ENCODE measurements at places on chromosomes 3 and 15. TPM values are rescaled to one million over a fixed set of nuclear protein-coding genes. Genes with fewer than 3 reads are reported as not detected.

Gene LRRC31
- not detected for total RNA-seq

- DNase-seq: no peak
Measured at GRCh38 chr3:197303452-197303851, 5.0 kb upstream of the DLG1 start.

Gene ITIH4
- 4.3 TPM for total RNA-seq

- no peak for DNase-seq
Measured at GRCh38 chr3:75180235-75180944, 483.7 kb upstream of the FRG2C start.

DNA sequence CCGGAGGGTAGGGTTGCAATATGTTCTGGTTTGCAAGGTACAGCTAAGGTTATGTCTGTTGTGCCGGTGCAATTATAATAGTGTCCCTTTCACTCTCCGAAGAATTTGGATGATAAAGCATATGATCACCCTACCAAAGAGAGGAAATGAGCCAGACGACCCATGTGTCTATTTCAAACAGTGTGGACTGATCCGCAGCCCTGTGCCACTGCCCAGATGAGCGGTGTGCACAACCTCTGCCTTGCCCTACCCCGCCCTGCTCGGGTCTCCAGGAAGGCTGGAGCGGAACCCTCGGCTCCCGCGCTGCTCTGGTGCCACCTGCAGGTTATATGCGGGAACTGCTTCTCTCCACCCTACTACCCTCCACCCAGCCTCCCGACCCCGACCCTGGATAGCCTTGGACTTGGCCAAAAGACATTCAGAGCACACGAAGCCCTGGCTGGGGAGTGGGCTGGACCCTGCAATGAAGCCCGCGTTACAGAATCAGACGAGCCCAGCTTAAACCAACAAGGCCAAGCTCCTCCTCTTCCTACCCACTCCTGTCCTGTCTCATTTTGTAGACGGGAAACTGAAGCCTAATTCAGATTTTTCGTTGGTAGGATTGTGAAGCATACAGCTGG lies 68.4 kb upstream of the CHRNB4 start:
- peak; percentile 94 for DNase-seq

Gene TMEM212
- not detected for total RNA-seq

DNA sequence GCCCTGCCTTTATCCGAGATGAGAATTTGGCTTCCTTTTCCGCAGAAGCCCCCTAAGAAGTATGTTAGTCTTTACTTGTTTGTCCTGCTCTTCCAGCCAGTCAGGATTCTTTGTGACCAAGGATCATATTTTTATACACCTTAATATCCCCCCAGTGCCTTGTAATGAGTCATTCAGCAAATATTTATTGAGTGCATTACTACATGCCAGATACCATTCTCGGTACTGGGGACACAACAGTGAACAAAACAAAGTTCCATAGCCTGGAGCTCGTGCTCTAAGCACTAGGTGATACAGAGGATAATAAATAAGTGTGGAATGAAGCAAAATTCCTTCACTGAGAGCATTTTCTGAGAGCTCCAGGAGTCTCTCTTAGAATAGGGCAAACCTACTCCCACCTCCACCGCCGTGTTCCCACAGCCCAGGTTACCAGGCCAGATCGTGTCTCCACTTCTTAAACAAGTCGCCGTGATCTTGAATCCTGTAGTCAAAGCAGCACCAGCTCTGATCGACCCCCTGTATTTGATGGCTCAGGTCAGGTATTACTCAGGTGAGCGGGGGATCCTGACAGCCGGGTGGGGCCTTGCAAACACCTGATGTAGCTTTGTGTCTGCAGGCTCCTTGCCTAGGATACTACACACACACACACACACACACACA lies 18.5 kb downstream of the TTC21A start:
- no peak for DNase-seq

DNA sequence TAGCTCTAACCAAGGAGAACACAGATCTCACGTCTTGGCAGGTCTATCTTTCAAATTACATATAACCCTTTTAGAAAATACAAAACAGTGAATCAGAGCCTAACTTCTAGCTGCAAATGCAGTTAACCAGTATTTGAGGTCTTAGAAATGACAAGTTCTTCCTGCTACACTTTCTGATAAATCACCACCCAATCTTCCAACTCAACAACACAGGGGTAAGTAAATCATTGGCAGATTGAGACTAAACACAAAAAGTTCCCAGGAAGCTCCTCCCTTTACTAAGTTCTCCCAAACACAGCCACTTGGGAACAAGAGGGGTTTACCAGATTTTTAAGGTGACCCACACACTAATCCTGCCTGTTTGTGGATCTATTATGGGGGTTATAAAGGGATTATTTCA lies at the start of gene A4GNT:
Gene A4GNT (minus strand): TSS at position 152 of the 400 bp plus-strand sequence. CDS start 1,134 bp downstream, outside the sequence.
- no peak for DNase-seq

- no peak for DNase-seq
Measured at GRCh38 chr3:153652076-153652475, 469.1 kb upstream of the ARHGEF26 start.

DNA sequence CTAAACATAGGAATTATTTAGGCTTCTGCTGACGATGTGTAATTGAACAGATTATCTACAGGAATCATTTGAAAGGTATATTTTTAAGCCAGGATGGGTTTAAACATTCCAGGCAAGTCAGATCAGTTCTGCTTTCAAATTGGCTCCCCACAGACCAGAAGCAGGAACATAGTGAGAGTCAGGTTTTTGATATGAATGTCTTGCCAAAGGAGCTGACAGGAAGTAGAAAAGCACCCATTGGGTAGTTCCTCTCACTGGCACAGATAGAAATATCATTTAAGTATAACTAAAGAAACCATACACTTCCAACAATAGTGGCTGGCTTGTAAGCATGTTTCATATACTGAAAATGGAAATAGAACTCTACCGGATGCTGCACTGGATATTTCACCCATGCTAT lies 95.2 kb downstream of the CLDN1 start:
- DNase-seq: no peak

Gene LRIG1
- total RNA-seq: 25.2 TPM

DNA sequence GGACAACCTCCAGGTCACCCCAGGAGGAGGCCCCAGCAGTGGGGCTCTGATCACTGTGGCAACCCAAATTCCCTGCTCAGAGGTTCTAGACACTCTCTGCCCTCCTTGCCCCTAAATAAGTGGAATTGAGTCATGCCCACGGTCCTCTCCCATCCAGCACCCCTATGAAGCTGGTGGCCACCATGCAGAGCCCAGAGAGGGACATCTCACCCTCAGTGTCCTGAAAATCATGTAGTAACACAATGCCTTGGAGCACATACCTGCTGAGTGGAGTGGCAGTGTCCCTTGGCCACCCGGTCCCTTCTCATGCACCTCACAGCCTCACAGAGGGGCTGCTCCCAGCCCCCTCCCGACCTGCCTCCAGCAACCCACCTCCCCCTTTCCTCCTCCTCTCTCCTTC lies 114.3 kb upstream of the MEF2A start:
- peak; percentile 69 for DNase-seq

Gene MAP6D1
- 0.48 TPM for total RNA-seq

DNA sequence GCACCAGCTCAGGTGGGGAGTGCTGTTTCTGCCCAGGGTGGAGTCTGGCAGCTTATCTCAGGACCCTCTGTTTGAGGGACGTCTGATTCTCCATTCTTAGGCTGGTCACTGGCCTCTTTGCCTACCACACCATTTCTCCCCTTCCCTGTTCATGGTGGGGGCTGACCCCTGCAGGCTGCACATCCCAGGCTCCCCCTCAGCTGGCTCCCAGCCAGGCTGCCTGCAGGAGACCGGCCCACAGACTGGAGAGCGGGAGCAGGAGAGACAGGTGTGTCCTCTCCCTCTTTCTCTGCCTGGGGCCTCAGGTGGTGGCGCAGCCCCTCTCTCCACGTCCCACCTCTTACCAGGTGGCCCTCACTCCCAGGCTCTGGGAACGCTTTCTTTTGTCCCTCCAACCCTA lies 60.8 kb downstream of the RAB11A start:
- DNase-seq: no peak

GRCh38 chr3:19775765-19776164 lies 158.3 kb downstream of the EFHB start:
- no peak for DNase-seq

Gene GABRG3
- total RNA-seq: not detected

Gene SLC2A2
- total RNA-seq: 0.26 TPM

Gene ITGA11
- 4.5 TPM for total RNA-seq

Data from mesenteric fat pad (tissue), 1 donor.